ENCODE measurements at places on chromosomes 4 and X. TPM values are rescaled to one million over a fixed set of nuclear protein-coding genes. Genes with fewer than 3 reads are reported as not detected.

Gene ZFP42
- not detected for total RNA-seq

Gene PASD1
- total RNA-seq: not detected

Gene FATE1
- total RNA-seq: not detected

Gene VEGFD
- total RNA-seq: 0.20 TPM

Gene NKX1-1
- not detected for total RNA-seq

Gene GLUD2
- total RNA-seq: 2.5 TPM

Gene TLR2
- total RNA-seq: 0.61 TPM

Gene ADH7
- total RNA-seq: not detected

Gene FGFBP1
- total RNA-seq: 3.4 TPM

Gene FAM156A
- 17.9 TPM for total RNA-seq

Gene SLC9B1
- not detected for total RNA-seq

Gene GBA3
- total RNA-seq: not detected

Gene PTTG2
- total RNA-seq: not detected

Gene PPP1R2C
- not detected for total RNA-seq

Gene ADAM29
- not detected for total RNA-seq

Gene MAGEA8
- total RNA-seq: not detected

Gene NRK
- total RNA-seq: not detected

Gene TMPRSS11A
- total RNA-seq: not detected

Gene GPR119
- total RNA-seq: not detected

Gene CT45A2
- not detected for total RNA-seq

Gene CLGN
- 6.6 TPM for total RNA-seq

Gene EXOC1L
- not detected for total RNA-seq

Gene TMPRSS11B
- total RNA-seq: not detected

Gene CXCL1
- 6.0 TPM for total RNA-seq

Gene STAG2
- 35.2 TPM for total RNA-seq

Gene STATH
- total RNA-seq: not detected

Gene FHIP1A
- 0.12 TPM for total RNA-seq

Measured in A549 treated with Hydrocortisone at 1 μM for 4 hours (cell line).